ENCODE measurements at places on chromosomes 3 and 15.

GRCh38 chr3:46660543-46661523 lies 32.6 kb downstream of the ALS2CL start:
- no peak for DNase-seq

DNA sequence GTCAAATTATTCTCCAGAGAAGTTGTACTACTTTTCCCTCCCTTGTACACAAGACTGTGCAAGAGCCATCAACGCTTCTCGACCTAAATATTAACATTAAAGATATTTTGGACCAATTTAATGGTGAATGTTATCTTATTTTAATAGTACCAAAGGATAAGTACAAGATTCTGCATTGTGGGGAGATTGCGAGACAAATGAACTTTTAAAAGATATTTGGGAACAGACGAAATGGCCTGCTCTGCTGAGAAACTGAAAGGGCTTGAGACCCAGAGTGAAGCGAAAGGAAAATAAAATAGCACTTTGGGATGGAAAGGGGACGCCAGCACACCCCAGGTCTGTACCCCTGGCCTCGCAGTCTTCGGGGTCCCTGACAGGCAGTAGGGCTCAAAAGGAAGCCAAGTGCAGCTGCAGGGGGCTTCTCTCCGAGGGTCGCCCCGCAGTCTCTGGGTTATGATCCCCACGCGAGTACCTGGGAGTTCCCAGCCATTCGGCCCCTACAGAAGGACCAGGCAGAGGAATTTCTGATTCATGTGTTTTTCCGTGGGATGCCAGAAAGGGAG lies 97.6 kb upstream of the VGLL3 start:
- no peak for DNase-seq

DNA sequence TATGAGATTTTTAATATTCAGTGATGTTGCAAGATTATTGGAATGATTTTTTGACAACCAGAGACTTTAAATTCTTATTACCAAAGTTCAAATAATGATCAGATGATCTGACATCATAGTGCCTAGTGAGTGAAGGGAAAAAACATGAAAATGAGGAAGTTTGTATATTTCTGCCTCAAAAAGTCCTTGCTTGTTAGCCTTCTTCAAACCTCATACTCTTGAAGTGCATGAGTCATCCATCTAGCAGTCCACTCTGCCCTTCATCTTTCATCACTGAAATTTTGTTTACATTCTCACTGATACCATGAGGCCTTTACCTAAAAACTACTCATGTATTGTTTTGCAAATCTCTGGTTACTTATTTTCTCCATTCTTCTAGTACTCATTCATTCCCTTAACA lies 23.9 kb upstream of the OR5H6 start:
- no peak for DNase-seq

DNA sequence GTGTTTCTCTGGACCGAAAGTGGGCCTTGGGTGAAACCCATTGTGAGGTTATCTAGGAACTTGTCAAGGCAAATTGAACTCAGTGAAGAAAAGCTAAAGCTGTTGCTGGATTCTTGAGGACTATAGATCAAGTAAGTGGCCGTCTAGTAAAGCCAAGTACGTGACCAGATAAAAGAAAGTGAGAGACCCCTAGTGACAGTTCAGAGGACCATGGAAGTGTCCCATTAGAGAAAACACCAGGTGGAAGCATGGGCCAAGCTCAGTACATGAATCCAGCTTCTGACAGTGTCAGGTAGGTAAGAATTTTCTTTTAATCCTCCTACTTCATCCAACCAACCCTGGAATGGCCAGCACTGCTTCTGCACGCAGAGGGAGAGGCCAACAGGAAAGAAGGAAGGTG lies 349.3 kb upstream of the RGMA start:
- DNase-seq: no peak

GRCh38 chr3:125072749-125073389 lies 17.1 kb upstream of the HEG1 start:
- DNase-seq: no peak

DNA sequence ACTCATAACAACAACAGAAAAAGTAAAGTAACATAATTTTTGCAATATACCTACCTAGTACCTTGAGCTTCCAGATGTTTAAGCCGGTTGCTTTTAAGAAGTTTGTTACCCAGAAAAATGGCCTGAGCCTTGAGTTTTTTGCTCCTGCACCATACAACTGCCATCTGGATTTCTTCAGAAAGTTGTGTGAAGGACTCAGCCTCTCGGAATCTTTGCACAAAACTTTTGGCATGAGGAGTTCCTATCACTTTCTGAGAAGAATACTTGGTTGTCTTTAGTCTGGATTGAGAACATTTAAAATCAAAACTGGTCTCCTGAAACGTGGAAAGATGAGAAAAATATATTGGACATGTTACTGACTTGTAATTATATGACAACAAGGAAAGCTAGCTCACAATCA lies 17.3 kb downstream of the GTPBP8 start:
- no peak for DNase-seq

DNA sequence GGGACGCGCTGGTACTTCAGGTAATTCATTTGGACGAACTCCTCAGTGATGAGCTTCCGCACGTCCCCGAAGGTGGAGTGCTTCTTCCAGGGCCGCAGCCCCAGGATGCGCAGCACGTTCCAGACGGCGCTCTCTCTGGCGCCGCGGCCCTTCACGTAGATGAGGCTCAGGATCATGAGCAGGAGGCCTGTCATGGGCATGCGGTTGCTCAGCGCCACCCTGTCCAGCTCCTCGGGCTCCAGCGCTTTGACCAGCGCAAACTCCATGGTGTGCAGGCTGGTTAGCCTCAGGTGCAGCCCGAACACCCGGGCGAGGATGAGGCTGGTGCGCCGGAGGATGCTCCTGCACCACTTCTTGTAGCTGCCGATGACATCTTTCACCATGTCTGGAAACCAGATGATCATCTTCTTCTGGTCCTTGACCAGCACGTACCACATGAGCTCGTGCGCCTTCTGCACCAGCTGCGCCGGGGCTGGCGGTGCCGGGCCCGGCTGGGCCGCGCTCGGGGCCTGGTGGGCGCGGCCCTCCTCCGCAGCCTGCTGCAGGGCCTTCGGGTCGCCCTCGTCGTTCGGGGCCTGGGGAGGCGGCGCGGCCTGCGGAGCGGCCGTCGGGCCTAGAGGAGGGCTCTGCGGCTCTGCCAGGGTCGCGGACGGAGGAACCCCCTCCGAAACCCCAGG lies 501 bp downstream of the NDN start:
- peak; percentile 26 for DNase-seq

DNA sequence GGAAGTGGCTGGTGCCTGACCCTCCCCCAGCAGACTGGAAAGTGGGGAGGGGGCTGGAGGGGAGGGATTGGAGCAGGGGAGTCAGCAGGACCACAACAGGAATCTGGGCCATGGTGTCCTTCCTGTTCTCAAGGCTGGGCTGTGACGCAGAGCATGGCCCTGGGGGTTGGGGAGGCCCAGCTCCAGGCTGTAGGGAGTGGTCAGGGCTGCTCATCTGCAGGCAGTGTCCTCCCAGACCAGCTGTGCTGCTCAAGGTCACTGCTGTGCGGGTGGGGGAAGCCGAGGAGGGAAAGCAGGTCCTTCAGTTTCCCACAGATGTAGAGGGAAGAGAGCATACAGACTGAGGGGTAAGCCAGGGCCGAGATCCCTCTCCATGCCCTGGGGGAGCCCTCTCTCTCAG lies 40.7 kb downstream of the CYP11A1 start:
- DNase-seq: no peak

DNA sequence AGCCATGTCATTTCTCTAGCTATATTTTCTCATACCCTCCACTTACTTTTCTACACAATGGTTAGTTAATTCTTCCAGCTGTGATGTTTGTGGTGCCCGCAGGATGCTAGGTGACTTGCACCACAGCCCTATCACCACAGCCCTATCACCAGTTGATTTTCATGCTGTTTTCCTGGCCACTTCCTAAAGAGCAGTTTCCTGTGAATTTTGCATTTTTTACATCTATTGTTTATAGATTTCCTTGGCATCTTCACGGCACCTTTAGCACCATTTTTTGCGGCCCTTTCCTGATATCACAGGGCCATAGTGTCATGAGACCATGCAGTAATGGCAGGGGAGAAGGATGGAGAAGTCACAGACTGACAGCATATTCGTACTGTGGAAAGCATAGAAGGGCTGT lies 132.9 kb upstream of the PRICKLE2 start:
- no peak for DNase-seq

DNA sequence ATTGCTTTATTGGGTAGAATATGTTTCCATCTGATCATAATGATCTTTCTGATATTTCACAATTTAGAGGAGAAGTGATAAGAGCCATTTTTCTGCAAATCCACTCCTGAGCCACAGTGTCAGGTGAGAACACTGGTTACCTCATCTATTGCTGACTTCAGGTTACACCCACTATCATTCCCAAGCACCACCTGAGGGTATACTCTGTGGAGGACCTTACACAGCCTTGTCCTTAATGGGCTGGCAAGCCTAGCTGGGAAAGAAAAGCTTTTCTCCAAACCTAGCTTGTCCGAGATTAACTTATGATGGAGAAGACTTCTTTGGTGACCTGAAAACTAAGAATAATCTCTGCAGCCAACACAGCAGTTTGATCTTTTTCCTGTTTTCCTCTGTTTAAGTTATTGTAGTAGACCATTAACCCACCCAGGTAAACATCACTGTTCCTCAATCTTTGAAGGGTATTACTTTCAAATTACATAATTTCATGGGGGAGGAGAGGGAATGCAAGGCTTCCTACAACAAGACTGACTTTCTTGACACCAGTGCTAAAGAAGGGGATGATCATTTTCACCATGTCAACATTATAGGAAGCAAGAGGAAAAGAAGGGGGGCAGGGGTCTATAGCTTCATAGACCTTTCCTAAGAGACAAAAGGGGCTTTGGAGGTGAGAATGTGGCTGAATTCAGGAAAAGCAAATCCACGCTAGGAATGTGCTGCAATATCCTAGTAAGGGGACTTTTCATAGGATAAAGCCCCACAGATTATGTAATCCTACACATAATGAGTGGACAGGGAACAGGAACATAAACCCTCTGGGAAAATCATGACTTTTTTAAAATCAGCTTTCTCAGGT lies 1.7 kb downstream of the NCEH1 start:
- no peak for DNase-seq

DNA sequence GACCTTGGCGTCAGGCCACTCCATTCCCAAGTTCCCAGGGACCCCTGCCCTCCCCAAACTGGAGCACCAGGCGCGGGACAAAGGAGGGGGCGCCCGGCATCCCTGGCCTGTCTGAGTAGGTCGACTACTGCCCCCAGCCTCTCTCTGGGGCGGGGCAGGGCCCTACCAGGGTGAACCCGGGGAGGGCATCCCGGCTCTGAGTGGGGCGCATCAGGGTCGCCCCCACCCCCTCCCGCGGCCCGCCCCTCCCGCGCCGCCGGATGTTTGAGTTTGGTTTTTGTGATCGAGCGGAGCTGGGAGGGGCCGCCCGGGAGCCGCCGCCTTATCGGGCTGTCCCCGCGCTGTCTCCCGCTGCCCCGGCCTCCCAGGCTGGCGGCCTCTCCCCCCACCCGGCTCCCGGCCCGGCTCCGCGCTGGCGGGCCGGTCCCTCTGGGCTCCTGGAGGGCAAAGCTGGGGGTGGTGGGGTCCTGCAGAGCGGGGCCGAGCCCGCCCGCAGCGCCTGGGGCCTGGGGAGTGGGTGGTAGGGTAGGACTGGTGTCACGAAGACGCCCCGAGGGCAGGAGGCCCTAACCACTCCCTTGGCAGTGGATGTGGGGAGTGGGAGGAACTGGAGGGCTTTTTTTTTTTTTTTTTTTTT lies 47.2 kb upstream of the SMAD6 start:
- DNase-seq: no peak

- DNase-seq: no peak
These were observed 38.8 kb downstream of the CHP1 start for GRCh38 chr15:41269887-41270286.

DNA sequence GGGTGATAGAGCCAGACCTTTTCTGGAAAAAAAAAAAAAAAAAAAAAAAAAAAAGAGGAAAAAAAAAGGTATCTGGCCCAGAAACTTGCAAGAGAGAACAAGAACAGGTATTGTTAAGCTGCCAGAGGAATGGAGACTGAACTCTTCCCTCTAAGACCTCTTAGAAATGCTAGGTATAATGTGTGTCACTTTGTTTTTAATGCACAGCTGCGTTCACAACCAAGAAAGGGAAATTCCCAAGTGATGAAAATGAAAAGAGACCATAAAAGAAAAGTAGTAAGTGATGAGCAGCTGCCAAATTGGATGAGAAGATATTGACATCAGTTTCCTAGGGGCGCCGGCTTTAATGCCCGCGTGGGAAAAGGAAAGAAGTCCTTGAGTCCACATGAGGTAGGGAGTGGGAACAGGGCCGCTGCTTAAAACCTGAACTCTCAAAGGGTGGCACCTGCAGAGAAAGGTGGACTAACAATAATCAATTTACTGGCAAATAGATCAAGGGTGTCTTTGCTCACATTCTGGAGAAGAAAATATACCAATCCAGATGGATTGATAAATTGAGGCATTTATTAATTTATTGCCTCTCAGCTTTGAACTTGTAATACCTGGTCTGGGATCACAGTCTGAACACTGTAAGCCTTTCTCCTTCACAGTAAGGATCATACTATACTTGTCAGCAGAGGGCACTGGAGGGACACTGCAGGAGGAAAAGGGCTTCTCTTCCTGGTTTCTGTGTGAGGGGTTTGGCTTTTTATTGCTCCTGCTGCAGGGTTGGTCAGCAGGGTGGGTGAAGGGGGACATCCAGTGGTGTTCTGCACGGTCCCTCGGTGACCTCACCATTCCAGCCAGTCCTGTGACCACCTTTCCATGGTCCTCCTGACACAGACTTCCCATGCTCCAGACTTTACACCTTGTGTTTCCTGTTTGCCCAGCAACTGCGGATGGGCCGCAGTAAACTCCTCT lies 131.6 kb downstream of the AQP9 start:
- DNase-seq: no peak

- DNase-seq: no peak
These were observed 62.4 kb upstream of the TOPAZ1 start for GRCh38 chr3:44179246-44179645.

- no peak for DNase-seq
These were observed 287.0 kb downstream of the MEX3B start for GRCh38 chr15:81758818-81759284.

DNA sequence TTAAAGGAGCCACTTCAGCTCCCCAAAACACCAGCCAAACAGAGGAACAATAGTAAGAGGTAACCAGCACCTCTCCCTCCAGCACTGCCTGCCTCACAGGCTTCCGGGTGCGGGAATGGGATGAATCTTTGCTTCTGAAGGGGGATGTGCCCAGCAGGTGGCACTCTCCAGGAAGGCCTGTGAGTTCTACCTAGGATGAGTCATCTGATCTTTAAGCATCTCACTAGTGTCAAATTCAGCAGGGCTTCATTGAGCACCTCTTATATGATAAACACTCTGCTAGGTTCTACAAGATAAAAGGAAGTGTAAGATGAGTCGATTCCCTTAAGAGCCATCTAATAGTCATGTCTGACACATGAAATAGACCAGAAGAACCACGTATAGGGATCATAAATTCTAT lies 237.4 kb upstream of the UMPS start:
- peak; percentile 90 for DNase-seq

Measured in urothelium cell line (cell line).